ENCODE measurements at places on chromosomes 11 and 22. TPM values are rescaled to one million over a fixed set of nuclear protein-coding genes. Genes with fewer than 3 reads are reported as not detected.

Gene UPB1
- 0.12 TPM for total RNA-seq

Gene IGSF9B
- not detected for total RNA-seq

Gene OR4A16
- total RNA-seq: not detected

DNA sequence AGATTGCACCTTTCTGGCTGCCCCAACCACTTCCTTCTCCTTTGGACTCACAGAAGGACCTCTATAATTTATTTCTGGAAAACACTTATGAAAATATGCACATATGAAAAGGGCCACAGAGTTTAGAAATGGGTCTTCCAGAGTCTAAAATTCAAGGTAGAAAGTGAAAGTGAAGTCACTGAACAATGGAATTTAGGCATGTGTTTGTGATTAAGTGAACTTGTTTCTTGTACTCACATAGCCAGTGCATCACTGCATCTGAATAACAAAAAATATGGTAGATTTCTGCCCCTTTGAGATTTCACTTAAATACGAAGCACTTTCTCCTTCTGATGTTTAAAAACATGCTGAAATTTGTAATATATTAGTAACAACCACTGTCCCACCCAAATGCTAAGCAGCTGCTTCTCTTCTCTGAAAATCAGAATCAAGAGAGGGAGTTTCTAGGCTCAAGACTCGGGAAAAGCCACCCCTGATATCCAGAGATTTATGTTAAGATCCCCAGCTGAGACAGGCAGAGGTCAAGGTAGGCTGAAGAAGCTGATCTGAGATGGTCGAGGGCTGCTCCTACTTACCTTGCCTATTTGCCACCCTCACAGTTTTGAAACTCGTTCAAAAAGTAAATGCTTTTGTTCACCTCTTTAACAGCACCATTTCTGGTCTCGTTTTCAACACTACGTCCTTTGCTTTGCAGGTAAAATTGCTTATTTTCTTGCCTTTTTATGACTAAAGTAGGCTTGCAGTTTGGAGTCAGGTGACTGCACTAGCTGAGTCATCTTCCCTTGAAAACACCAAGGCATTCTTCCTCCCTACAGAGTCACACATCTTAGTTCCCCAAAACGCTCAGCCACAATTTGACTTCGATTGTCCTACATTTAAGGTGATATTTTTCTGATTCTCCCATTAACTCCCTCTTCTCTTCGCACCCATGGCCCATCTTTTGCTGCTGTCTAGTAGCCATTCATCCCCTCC is at the start of gene XKR3:
TSS of gene XKR3 (minus strand) at position 696 of the 972 bp plus-strand sequence. CDS start 17,338 bp downstream, outside the sequence.
- DNase-seq: no peak

DNA sequence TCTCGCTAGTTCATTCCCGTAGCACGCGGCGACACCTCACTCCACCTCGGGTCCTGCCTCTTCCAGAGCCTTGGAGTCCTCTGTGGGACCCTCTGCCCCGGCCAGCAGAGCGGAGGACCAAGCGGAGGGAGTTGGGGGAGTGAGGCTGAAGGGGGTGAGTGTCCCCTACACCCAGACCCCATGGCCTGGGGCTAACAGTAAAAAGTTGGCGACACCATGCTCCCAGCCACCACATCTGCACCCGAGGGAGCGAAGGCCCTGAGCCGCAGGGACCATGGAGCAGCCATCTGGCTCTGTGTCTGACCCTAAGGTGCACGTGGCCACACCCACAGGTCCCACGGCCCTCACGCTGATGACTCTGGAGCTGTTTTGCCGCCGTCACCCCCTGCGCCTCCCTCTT is 293.8 kb downstream of the BRD1 start:
- no peak for DNase-seq

- DNase-seq: no peak
Observed at GRCh38 chr11:11602011-11602410, 19.8 kb downstream of the GALNT18 start.

- DNase-seq: no peak
Observed at GRCh38 chr11:122678406-122678805, 22.9 kb downstream of the UBASH3B start.

- DNase-seq: no peak
Observed at GRCh38 chr22:47673557-47673956, 911.1 kb downstream of the TBC1D22A start.

DNA sequence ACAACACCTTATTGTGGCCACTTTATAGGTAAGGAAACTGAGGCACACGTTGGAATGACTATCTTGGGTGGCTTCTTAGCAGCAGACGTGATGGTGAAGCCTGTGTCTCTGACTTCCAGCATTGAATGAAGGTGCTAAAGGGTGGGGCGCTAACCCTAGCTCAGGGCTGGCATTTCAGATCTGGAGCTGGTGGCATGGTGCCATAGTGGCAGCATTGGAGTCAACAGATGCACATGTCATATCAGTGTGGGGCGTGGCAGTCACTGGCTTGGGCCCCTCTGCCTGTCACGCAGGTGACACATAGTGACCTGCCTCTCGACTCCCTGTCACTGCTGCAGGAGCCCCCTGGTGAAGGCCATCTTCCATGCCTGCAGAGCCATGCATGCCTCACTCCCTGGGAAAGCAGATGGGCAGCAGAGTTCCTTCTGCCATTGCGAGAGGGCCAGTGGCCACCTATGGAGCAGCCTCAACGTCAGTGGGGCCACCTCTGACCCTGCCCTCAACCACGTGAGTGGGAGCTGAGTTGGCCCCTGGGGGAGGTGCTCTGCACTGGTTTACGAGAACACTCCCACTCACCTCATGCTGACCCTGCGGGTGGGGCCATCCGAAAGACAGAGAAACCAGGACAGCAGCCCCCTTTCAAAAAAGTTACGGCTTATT is 14.8 kb downstream of the SHISA8 start:
- DNase-seq: no peak

DNA sequence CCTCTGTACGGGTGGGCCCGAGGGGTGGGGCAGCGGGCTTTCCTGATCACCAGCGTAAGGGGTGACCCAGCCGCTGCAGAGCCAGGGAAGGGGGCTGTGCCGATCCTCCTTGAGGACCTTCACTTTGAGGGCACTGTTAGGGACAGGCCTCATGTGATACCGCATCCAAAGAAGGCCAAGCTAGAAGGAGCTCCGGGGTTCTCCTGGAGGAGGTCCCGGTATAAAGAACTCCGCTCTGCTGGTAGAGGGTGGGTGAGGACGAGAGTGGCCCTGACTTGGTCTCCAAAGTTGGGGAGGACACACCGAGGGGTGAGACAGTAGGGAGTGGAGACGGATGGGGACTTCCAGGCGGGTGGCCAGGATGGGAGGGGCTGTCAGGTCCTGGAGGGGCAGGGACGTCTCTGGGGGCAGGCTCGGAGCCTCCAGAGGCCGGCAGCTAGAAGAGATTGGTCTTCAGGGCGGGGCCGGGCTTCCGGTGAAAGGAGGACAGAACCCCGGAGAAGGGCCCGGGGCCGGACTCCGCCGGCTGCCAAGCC is 4.6 kb downstream of the PHOX2A start:
- DNase-seq: peak; percentile 34

DNA sequence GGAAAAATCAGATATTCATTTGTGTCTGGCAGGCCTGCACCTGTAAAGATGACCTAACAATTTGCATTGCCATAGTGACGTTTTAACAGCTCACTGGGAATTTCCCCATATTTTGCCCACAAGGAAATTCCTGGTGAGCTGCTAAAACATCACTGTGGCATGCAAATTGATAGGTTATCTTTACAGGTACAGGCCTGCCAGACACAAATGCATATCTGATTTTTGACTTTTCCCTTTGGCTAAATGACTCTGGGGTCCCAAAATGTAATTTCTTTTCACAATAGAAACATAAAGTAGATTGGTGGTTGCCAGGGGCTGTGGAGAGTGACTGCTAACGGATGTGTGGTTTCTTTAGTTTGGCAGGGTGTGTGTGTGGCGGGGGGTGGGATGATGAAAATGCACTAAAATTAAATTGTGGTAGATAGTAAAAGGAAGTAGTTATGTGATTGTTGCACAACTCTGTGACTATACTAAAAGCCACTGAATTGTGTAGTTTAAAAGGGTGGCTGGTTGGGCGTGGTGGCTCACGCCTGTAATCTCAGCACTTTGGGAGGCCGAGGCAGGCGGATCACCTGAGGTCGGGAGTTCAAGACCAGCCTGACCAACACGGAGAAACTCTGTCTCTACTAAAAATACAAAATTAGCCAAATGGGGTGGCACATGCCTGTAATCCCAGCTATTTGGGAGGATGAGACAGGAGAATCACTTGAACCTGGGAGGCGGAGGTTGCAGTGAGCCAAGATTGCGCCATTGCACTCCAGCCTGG is 18.5 kb upstream of the FEZ1 start:
- DNase-seq: no peak

- DNase-seq: no peak
Observed at GRCh38 chr11:11306855-11307254, 46.2 kb downstream of the CSNK2A3 start.
